ENCODE measurements at places on chromosomes 16 and 17.

DNA sequence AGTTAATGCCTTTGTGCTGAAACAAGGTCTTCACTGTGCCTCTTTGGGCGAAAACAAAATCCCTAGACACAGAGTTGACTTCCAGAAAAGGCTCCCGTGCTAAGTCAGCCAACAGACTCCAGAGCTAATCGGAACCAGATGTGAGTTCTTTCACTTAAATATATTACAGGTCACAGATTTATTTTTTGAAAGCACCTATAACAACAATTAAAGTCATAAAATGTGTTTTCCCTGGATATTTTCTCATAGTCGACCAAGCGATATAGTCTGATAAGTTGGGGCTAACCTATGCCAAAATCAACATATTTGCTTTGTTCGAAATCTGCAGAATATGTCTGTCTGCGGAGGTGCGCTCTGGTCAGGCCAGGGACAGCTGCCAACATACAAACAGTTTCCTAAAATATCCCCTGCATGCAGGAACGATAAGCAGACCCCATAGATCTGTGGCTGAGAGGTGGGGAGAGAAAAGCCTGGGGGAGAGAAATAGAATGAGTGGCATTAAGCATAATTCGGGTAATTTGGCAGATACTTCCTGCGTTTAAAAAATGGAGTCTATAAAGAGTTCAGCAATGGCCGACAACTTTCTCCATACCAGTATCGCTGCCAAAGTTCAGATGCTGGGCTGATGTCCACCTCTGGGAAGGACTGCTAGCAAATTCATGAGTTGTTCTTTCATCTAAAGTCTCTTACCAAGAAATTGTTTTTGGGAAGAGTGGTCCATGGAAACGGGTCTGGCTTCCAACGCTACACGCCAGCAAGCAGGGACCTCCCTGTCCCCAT is 50.8 kb upstream of the MYH10 start:
- no peak for DNase-seq

DNA sequence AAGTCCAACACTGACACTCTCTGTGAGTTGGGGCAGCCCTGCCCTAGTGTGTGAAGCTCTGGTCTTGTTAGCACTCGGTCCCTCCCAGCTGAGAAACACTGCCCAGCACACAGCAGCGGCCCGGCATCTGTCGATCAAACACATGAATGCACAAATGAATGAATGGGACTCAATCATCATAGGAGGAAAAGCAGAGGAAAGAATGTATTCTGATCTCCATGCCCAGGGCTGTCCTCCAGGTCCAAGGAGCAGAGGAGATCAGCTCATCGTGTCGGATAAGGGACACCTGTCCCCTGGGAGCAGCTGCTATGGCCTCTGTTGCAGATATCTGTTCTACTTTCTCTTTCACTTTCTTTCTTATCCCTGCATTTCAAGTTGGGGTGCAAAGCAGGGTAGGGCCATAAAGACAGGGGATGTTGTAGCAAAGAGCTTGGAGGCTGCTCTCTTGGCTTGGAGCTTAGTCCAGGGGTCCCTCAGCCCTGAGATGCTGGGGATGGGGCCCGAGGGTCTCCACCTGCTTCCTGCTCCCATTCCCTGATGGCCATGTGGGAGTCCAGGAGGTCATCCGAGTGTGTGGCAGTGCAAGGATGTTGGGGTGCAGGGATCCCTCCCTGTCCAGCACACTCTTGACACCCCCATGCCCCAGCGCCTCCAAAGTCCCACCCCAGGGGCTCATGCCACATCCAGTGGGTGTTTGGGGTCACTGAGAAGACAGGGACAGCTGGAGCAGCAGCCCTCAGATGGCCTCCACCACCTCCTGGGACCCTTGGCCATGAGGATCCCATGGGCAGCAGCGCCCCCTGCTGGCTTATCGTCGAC is 88.2 kb downstream of the IRF8 start:
- no peak for DNase-seq

DNA sequence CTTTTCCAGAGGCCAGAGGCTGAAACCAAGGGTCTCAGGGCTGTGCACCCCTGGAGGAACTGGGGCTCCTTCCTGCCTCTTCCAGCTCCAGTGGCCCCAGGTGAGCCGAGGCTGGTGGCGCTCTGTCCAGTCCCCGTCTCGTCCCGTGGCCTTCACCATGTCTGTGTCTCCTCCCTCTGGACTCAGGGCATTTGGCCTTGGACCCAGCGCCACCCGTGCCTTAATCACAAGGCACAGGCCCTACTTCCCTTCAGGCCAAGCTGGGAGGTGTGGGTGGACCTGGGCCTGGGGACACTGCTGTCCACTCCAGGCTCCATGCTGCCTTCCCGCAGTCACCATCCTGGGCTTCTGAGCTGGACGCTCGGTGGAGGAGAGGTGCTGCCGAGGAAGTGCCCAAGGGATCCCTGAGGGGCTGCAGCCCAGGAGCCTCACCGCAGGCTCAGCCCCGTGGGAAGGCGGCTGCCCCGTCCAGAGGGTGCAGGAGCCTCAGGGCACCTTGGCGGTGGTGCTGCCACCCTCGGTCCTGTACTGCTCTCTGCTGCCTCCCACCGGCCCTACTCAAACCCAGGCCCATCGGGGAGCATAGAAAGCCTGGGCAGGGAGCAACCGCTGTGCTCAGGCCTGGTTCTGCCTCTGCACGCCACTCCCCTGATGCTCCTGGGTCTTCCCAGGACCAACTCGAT is 9.6 kb upstream of the APRT start:
- DNase-seq, result no peak

DNA sequence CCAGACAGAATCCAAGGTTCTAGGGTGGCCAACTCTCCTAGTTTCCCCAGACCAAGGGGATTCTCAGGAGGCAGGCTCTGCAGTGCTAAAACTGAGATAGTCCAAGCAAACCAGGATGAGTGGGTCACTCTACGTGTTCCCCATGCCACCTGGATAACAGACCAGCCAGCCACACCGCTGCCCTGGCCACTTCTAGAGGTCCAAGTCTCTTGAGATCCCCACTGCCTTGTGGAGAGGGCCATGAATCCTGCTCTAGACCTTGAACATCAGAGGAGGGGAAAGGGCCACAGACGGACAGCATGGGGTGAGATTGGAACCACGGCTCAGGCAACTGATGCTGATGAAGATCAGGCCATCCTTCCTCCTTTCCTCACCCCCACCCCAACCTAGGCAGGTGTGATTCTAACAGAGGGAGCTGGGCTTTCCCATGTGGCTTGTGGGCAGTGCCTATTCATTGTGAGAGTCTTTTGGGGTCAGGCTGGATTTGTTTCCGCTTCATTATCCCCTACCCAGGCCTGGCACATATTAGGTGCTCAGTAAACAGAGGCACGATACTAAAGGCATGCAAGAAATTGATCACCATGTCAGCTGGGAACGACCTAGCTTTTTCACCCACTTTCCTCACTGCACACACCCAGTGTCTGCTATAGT is 16.8 kb upstream of the TVP23A start:
- no peak for DNase-seq

DNA sequence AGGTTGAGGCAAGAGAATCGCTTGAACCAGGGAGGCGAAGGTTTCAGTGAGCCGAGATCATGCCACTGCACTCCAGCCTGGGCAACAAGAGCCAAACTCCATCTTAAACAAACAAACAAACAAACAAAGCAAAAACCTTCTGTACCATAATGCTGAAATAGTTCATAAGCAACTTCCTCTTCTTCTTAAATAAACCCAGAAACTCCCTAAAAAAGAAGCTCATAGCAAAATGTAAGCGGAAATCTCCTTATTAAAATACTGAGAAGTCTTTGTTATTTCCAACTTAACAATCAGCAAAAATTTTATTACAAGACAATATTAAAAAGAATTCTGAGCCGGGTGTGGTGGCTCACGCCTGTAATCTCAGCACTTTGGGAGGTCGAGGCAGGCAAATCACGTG is 82.8 kb downstream of the FBXL20 start:
- DNase-seq, result no peak

- DNase-seq, result peak; percentile 49
These were observed 74.8 kb upstream of the GRIN2A start for GRCh38 chr16:10256784-10257641.

GRCh38 chr17:55245986-55246385 is 18.8 kb upstream of the HLF start:
- no peak for DNase-seq

GRCh38 chr17:56699186-56699894 is 105.8 kb downstream of the NOG start:
- DNase-seq, result no peak

DNA sequence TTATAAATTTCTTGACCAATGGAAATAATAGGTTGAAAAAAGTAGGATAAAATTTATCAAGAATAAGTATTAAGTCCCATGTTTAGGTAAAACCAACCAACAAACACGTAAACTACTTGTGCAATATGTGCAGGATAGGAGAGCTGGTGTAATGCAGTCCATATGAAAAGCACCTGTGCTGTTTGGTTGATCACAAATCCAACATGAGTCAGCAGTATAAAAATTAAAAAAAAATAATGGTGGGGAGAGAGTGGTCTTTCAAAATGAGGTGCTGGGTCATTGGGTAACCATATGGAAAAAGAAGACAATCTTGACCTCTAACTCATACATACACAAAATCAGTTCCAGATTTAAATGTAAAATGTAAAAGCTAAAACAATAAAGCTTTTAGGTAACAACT is 181.8 kb downstream of the HS3ST3B1 start:
- DNase-seq, result no peak

- DNase-seq, result no peak
These were observed 133.3 kb downstream of the CA10 start for GRCh38 chr17:52025236-52025635.

Measured in naive B cell (primary cell).